Activated effector memory CD4-positive, alpha-beta T cell treated with anti-CD3 and anti-CD28 coated beads, Interleukin-2, amount 50 U/mL, for 16 hours (primary cell): ENCODE measurements at places on chromosomes 5 and 9.

GRCh38 chr9:98231770-98232478 lies 23.5 kb downstream of the TBC1D2 start:
- DNase-seq: no peak

DNA sequence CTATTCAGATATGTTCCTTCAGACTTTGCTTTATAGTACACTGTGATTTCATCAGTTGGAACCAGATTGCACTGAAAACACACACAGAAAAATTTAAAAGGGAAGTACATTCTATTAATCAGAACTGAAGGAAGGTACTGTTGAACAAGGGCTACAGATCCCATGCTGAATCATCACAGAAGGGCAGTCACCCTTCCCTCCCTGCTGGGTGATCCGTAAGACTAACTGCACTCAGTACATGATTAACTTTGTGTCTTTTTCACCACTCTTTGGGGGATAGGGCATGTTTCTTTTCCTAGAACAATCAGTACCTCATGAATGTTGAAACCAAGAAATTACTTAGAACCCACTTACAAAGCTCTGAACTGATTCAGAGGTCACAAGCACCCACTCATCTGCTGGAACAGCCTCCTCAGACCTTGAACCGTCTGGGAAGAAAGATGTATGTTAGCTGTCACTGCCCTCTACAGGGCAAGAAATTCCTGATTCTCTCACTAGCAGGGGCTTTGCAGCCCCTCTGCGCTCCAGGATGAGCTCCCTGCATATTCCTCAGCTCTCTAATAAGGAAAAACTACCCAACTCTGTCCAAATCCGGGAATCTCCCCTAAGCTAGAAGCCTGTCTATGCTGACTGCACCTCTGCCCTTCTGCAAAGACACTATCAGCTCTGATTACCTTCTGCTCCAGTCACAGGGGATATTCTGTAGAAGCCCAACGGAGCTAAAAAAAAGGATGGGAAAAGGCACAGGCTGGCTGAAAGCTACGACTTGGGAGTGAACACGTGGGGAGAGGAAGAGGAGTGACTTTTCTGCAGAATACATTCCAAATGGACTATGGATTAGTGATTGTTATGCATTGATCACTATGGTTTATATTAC lies 51.0 kb downstream of the IARS1 start:
- no peak for DNase-seq

DNA sequence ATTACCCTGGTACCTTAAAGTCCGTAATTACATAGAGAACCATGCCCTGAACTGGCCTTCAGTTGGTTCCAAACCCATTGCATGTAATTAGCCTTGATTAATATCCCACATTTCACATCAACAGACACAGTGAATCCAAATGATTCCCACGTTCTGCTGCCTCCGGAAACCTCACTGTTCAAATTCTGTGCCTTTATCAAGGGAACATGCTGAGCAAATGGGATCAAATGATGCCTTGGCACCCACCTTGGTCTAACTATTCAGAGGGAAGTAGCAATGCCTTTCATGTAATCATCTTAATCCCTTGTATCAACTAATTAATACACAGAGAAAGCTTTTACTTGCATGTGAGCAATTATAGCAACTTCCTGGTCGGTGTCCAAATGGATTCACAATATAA lies 100.6 kb downstream of the EFNA5 start:
- no peak for DNase-seq

DNA sequence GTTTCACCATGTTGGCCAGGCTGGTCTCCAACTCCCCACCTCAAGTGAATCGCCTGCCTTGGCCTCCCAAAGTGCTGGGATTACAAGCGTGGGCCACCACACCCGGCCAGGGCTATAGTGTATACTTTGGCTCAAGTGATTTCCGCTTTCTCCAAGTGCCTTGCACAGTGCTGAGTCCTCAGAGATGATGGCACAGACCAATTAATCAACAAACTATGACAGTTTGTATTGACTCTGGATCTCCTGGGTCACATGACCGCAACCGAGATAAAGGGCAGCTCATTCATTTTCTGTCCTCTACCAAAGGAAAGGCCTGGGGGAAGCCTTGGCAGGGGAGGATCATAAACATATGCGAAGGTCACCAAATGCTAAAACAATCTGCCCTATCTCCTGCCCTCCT lies 11.4 kb upstream of the LARP1 start:
- DNase-seq: peak; percentile 28

DNA sequence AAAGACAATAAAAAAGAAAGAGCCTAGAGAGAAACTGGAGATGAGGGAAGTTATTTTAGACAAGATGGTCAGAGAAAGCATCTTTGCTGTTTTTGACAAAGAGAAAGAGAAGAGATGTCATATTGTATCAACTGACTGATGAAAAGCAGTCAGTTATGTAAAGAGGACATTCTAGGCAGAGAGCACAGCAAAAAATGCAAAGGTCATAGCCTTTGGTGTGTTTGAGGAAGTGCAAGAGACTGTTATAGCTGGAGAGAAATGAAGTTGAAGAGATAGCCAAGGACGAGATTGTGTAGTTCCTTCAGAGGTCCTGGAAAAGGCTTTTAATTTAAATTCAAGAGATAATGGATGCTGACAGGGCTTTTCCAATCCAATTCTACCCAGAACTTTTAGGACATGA lies 342.4 kb downstream of the RASEF start:
- DNase-seq: no peak

- DNase-seq: no peak
Observed at GRCh38 chr9:25964239-25964638, 286.0 kb upstream of the TUSC1 start.

GRCh38 chr9:13427587-13427986 lies 148.1 kb upstream of the MPDZ start:
- no peak for DNase-seq

- no peak for DNase-seq
Observed at GRCh38 chr5:92674321-92674720, 906.7 kb downstream of the NR2F1-AS1 start.

GRCh38 chr5:127649018-127649439 lies at the start of gene CTXN3:
TSS of gene CTXN3 (plus strand) at chr5:127649082. CDS start at chr5:127657522, 8,440 bp downstream.
- no peak for DNase-seq

DNA sequence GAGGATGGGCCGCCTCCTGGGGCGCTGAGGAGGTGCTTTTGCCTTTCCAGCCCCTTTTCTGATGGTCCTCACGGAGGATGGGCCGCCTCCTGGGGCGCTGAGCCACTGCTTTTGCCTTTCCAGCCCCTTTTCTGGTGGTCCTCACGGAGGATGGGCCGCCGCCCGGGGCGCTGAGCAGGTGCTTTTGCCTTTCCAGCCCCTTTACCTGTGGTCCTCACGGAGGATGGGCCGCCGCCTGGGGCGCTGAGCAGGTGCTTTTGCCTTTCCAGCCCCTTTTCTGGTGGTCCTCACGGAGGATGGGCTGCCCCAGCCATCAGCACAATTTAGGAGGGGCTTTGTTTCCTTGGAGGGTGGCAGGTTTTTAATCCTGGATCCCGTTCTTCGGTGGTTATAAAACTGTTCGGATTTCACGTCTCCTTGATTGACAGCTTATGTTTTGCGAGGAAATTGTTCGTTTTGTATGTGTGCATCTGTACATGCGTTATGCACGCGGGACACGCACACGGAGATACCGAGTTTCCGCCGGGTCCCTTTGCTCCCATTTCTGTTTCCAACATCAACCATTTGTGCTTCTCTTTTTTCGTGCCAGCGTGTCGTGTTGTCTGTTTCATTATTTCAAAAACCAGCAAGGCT lies 34.7 kb upstream of the SLC9A3 start:
- no peak for DNase-seq
